Endothelial cell (in vitro differentiated cells): ENCODE measurements at places on chromosomes 2 and 18. TPM values are rescaled to one million over a fixed set of nuclear protein-coding genes. Genes with fewer than 3 reads are reported as not detected.

DNA sequence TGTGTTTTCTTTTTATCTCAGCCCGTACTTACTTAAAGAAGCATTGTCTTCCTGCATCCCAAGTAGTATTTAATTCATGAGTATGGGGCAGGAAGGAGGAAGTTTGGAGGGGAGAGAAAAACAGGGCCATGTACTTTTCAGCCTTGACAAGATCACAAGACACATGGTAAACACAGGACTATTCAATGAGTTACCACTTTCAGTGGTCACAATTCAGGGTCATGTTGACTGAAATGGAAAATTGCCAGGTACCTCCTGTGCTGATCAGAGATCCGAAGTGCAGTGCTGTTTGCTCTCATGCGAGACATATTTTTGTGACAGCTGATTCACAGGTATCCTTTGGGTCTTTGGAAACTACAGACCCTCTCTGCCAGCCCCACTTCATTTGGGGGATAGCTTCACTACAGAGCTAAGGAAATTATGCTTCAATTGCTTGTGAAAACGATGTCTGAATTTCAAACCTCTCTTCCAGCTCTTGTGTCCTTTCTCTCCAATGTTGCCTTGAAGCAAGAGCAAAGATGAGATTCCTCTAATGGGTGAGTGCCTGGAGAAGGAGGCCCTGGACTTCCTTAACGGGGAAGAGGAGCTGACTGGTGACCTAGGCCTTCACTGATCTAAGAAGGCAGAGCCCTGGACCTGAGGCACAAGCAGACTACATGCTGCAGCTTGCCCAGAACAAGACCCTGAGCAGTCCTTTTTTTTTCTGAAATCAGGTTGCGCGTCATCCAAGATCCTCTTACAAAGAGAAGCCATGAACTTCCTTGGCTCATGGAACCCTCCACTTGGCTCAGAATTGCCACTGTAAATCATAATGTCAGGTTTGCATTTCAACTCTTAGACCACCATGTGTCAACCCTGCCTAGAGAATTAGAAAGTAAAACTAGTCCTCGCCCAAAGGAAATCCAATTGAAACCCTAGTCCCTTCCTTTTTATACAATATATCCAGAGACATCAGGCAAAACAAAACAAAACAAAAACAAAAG, 44.1 kb downstream of the EVA1A start:
- no peak for DNase-seq

Gene IL1B
- not detected for total RNA-seq

Gene GALNT13
- 26.3 TPM for total RNA-seq

- no peak for DNase-seq
Observed at GRCh38 chr2:18849841-18850578, 260.6 kb upstream of the NT5C1B start.

DNA sequence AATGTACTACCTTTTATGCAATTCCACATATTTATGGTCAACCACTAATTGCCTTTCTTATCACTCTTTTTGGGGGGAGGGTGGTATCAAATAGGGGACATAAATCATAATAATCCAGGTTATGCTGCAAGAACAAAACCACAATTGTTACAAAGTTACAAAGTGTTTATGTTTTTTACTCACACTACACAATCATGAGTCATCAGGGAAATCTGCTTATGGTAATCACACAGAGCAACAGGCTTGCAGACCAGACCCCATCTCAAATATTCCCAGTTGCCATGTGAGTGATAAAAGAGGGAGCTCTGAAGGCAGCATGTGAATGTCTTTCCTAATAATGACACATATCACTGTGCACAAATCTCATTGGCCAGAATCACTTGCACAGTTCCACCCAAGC, 304.7 kb upstream of the TMEFF2 start:
- no peak for DNase-seq

DNA sequence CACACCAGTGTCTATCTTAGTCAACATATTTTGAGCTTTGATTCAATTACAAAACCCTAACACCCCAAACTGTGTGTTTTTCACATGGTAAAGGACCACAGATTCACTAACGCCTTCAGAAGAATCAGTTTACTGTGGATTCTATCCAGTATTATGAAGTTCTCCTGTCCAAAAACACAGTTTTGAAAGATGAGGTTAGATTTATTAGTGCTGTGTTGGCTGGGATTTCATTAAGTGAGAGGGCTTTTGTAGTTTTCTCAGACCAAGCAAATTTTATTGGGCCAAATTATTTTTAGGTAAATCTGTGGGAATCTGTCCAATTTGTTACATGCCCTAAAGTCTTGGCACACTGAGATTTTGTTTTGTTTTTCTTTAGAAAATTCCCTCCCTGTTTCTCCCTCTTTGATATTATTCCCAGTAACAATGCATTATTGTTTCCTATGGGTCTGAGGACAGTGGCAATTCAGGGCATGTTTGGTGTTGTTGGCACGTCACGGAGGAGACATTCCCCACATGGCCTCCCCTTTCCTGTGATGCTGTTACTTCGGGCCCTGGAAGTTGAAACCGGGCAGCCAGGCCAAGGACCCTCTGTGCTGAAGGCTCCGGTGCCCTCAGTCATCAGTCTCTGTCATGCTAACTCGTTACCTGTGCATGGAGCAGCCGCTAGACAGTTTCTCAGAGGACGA, 87.5 kb upstream of the ALKAL2 start:
- no peak for DNase-seq

DNA sequence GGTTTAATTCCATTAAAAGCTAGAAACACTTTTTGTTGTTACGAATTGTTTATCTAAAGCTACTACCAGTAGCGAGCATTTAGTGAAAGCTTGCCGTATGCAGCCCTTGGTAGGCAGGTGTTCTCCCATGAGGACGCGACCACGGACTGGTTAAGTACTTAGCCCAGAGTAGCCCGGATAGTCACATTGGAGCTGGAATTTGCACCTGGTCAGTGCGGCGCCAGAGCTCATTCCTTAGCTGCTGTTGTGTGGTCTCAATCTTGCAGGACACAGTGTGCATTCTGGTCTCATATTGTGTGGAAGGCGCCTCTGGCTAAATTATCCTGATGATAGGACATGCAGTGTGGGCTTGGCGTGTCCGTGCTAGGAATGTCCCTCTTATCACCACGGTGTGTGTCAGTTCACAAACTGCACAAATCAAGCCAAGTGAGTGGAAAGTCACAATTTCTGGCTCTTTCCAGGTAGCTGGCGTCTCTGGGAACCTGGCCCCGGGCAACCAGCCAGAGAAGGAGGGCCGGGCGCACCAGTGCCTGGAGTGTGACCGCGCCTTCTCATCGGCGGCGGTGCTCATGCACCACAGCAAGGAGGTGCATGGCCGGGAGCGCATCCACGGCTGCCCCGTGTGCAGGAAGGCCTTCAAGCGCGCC, 133.3 kb downstream of the ZNF236 start:
- no peak for DNase-seq

GRCh38 chr2:54803783-54804751, 80.6 kb downstream of the EML6 start:
- DNase-seq, result no peak

DNA sequence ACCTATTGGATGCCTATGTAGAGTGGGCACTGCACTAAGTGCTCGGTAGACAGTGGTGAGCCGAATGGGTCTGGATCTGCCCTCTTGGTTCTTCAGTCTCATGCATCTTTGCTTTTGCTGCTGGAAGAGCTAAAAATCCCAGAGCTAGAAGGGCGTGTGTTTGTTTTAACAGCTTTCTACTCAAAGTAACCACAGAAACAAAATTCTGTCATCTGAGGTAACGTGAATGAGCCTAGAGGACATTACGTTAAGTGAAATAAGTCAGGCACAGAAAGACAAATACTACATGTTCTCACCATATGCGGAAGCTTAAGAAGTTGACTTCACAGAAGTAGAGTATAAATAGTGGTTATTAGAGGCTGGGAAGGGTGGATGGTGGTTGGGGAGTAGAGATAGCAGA, 119.8 kb downstream of the PLB1 start:
- no peak for DNase-seq
